ENCODE measurements at places on chromosomes 1 and 21. TPM values are rescaled to one million over a fixed set of nuclear protein-coding genes. Genes with fewer than 3 reads are reported as not detected.
A peak's percentile ranks its signal among the peaks of the same experiment; 100 is the strongest.

- DNase-seq, result no peak
Measured at GRCh38 chr21:33270986-33271385, 4.8 kb downstream of the IL10RB start.

- DNase-seq, result no peak
Measured at GRCh38 chr1:160549665-160550006, 26.6 kb upstream of the SLAMF6 start.

DNA sequence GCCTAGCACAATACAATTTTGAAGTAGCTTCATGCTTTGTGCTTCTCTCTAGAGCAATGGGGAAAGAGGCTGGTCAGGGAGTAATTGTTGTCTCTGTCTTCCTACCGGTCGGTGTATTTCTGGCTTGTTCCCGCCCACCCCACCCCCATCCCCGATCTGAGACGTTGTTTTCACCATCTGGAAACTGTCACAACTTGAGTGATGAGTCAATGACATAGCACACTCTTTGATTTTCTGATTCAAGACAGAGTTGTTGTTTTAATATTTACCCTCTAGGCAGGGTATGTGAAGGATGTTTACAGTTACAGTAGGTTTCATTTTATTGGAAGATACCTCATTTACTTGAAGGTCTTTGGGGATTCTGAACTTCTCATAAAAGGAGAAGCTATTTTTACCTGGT lies 7.0 kb downstream of the IL12RB2 start:
- no peak for DNase-seq

DNA sequence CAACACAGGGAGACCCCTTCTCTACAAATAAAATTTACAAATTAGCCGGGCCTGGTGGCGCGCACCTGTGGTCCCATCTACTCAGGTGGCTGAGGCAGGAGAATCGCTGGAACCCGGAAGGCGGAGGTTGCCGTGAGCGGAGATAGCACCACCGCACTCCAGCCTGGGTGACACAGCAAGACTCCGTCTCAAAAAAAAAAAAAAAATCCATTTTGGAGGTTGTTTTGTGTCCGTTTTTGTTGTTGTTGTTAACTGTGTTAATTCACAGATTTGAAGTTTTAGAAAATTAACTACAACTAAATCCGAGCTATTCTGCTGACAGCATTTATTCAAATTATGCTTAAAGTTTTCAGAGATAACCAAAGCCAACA lies 618 bp downstream of the CLCC1 start:
- DNase-seq, result no peak

DNA sequence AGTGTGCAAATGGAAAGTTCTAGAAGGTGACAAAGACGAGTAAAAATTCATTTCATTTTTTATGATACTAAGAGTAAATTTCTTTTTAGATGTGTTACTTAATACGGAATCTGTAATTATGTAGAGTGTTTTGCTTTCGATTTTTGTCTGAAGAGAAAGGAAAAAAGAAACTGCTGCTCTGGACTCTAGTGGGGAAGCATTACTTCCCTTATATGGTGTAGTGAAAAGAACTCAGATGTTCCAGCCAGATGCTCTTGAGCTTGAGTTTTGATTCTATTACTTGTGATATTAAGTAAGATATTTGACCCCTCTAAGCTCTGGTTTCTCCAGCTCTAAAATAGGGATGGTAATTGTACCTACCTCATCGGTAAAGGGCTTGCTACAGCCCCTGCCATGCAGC lies 12.2 kb upstream of the GPR161 start:
- no peak for DNase-seq

DNA sequence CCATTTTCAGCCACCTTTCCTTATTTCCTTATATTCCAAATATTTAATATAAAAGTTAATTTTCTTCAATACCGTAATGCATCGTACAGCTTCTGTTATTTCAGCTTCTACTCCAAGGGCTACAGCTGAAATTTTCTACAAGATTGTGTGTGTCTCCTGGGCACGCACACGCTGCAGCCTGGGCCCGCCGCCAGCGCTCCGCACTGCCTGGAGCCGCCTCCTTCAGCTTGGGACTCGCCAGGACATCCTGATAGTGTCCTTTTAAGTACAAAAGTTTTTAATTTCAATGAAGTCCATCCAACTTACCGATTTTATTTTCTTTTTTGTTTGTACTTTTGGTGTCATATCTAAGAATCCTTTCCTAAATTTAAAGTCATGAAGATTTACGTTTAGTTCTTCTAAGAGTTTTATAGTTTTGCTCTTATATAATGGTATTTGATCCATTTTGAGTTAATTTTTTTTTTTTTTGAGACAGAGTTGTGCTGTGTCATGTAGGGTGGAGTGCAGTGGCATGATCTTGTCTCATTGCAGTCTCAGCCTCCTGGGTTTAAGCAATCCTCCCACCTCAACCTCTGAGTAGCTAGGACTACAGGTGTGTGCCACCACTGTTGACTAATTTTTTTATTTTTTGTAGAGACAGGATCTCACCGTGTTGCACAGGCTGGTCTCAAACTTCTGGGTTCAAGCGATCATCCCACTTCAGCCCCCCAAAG lies 82.8 kb downstream of the AXDND1 start:
- no peak for DNase-seq

DNA sequence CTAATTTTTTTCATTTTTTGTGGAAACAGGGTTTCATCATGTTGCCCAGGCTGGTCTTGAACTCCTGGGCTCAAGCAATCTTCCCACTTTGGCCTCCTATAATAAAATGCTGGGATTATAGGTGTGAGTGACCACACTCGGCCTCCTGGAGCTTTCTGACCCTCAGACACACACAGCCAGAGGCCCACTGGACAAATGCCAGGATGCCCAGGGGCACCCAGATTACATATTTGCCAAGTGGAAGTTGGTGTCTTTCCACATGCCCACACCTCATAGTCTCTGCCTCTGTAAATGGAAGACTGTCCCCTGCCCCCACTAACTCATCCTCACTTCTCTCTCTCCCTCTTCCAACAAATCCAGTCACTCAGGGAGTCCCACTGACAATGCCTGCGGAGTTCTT lies 63.4 kb upstream of the LRP8 start:
- DNase-seq, result no peak

DNA sequence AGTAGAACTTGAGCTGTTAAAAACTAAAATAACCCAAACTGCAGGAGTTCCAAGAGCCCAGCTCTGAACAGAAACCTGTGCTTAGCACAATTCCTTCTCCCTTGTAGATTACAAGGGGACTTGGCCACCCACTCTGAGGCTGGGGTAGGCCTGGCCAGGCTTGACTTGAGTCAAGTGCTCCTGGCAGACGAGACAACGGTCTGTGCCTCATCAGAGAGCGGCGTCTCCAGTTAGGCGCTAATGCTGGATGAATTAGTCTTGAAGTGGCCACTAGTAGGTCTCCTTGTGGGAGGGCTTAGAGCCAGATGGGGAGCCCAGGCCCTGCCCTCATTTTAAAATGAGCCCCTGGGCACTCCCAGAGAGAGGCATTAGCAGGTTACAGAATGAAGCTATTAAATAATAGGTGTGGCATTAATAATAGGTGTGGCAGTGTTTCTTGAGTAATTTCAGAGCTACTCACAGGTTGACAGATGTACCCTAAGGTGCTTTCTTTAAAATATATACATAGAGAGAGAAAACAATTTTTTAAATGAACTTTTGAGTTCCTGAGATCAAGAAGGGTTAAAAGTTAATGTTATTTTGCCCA lies 1.1 kb downstream of the EEIG2 start:
- peak; percentile 80 for DNase-seq

The TRNP1 gene
- 72.5 TPM for total RNA-seq

The HUNK gene
- total RNA-seq, result 2.0 TPM

All from right atrium auricular region (tissue), 2 donors.